Inflammatory macrophage treated with lipopolysaccharide for 1 hour (primary cell): ENCODE measurements at places on chromosomes 5 and 9.

DNA sequence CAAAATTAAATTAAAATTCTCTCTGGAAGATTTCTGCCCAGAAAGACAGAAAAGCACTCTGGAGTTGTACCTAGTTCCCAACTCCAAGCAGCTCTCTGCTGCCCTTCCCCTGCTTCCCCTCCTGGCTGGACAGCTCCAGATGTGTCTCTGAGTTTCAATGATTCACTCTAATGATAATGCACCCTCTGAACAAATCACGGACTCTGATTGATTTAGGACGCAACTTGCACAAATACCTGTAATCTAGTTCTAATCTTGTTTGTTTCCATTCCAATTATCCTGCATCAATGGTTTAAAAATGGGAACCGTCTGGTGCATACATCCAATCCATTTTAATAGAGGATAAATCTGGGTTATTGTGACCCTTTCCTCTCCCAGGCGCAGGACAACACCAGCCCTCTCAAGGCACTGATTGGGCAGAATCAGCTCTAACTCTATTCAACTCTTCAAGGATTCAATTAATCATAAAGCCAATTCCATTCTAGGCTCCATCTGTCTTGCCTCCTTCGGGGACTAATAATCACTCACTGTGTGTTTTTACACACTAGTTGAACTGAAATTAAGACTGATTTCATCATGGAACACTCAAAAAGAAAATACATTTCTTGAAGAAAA, 111.2 kb upstream of the LRRTM2 start:
- DNase-seq, result no peak

DNA sequence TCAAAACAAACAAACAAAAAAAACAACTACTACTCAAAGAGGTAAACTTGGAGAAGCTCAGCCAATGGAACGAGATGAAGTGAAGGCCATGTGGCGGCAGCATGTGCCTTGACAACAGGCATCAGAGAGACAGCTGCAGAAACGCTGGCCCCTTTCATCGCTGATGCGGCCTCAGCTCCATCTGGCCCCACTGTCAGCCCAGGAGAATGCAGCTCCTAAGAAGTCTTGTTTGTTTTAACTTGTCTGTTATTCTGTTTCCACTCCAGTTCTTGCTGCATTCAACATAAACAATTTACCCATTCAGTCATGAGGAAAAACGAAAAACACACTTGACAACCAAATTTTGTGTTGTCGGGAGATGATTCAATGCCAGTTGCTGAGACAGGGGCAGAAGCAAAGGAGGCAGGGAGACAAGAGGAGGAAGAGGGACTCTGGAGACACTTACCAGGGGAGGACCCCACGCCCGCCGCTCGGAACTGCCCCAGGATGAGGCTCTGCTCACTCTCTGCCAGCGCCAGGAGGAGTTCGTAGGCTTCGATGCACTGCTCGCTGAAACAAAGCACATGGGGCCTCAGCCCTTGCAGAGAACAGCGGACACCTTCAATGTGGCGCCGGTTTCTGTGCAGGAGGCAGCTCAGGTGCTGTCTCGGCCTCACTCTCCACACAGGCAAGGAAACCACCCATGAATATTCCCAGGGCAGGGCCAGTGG, 91.2 kb downstream of the DCP2 start:
- no peak for DNase-seq

- DNase-seq, result no peak
Measured at GRCh38 chr9:72899734-72900477, 52.9 kb downstream of the ALDH1A1 start.

- DNase-seq, result no peak
Measured at GRCh38 chr5:176608937-176609723, 826 bp downstream of the GPRIN1 start.

DNA sequence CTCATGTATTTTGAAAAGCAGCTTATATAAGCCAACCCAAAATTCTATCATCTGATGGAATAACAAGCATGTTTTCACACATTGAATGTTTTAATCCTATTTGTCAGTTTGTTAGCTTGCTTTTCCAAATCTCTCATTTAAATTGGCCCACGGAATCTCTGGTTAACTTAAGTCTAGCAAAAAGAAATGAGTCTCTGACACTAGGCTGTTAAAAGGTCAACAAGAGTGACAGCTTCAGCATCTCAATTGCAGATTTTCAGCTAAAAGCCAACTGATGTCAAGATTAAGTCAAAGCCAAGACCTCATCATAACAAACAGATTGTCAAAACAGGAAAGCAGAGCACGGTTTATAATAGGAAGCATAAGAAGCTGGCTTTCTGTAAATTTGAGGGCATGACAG, 49.4 kb upstream of the CDH9 start:
- no peak for DNase-seq

- no peak for DNase-seq
Measured at GRCh38 chr5:10559871-10560270, 4.0 kb upstream of the ANKRD33B start.

- DNase-seq, result no peak
Measured at GRCh38 chr5:4020400-4020799, 424.8 kb downstream of the IRX1 start.

DNA sequence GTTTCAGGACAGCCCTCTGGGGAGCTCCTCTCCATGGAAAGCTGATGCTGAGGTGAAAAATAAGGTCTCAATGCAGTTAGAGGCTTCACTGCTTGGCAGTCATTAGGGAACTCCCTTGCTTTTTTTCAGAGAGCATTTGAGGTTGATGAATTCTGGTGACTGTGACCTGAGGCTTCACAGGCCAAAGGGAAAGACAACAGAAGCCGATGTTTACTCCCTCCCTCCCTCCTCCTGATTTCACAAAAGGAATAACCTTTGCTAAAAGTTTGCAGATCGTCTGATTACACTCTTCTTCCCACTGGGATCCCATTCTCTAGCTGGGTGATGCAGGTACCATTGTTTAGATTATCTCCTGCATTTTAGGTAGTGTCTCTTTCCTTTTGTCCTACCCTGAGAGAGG, 329.4 kb downstream of the KIF4B start:
- no peak for DNase-seq

GRCh38 chr9:101495810-101496209, 37.8 kb upstream of the RNF20 start:
- no peak for DNase-seq

DNA sequence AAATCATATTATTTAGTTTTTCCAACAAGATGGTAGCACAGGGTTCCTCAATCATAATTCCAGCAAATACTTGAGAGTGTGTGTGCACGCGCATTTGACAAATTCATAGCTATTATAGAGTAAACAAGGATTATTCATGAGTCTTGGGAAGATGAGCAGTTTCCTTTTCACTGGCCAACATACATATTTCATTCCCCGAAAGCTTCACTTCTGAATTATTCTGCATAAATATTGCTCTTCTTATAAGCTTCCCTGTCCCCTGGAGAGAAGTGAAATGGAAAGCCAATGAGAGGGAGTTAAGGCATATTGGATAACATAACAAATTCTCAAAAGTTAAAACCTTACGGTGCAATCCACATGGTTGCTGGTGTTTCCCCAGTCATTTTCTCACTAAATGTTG, 386.4 kb upstream of the SEMA6A start:
- DNase-seq, result no peak

DNA sequence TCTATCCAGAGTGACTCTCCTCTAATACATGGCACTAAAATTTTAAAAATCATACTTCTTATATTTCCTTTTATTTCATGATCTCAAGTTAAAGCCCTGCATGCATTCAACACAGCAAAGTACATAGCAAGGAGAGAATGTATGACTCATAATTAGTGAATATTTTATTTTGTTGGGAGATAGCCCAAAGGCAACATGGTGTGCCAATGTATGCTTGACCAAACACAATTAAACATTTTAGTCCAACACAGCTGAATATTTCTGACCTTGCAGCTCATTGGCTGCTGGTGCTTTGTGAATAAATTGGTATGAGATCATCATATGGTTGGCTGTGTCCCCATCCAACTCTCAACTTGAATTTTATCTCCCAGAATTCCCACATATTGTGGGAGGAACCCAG, 103.5 kb downstream of the NPR3 start:
- DNase-seq, result no peak

GRCh38 chr5:126523818-126524510, 71.1 kb downstream of the ALDH7A1 start:
- no peak for DNase-seq

DNA sequence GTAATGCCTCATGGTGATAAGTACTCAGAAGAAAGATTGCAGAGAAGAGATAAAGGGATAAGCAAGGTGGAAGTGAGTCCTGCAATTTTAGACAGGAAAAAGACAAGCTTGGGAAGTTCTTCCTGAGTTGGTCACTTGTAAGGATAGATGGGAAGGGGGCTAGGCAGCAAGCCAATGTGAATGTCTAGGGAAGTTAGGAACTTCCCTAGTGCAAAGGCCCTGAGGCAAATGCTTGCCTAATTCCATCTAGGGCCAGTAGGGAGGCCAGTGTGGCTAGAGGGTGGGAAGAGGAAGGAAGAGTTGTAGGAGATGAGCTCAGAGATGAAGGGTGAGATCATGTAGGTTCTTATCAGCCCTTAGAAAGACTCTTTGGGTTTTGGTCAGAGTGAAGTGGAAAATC, 206.6 kb downstream of the MAT2B start:
- peak; percentile 7 for DNase-seq

- no peak for DNase-seq
Measured at GRCh38 chr5:90169078-90169477, 240.5 kb downstream of the CETN3 start.

GRCh38 chr9:18689921-18690320, 216.0 kb downstream of the ADAMTSL1 start:
- DNase-seq, result no peak

DNA sequence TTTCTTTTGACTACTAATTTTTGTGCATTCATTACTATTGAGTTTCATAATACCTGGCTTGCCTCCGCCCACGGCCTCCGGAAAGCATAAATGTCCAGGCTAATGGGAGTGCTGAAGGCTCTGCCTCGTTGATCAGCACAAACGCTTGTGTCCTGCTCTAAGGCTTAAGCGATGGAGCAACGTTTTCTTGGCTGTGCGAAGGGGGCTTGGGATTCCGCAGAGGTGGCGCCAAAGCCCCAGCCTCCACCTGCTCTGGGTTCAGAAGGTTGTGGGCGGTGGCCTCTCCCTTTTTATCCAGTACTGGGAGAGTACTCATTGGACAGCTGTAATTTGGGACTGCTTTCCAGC, 19.7 kb downstream of the ANXA2R start:
- no peak for DNase-seq

GRCh38 chr5:158832096-158832685, 267.5 kb downstream of the EBF1 start:
- no peak for DNase-seq

- DNase-seq, result no peak
Measured at GRCh38 chr9:36985769-36986467, 48.1 kb downstream of the PAX5 start.

GRCh38 chr9:93308158-93308602, 124.2 kb downstream of the WNK2 start:
- no peak for DNase-seq

DNA sequence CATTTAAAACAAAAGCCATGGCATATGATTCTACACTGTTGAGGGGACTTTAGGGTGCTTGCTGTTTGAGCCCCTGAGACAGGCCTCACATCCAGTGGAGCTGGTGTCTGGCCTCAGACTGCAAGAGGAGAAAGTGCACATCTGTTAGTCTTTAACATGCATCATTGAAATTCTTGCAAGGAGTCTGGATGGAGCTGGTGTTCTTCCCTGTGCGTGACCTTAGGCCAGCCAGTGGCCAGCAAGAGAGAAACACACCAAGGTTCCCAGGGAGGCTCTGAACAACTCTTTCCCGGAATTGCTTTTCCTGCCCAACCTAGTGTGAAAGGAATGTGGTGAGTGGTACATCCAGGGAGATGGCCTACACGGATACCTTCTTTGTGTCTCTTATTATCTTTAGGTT, 282.8 kb upstream of the TNC start:
- DNase-seq, result no peak

GRCh38 chr5:143145243-143146160, 258.0 kb downstream of the NR3C1 start:
- DNase-seq, result peak; percentile 88

DNA sequence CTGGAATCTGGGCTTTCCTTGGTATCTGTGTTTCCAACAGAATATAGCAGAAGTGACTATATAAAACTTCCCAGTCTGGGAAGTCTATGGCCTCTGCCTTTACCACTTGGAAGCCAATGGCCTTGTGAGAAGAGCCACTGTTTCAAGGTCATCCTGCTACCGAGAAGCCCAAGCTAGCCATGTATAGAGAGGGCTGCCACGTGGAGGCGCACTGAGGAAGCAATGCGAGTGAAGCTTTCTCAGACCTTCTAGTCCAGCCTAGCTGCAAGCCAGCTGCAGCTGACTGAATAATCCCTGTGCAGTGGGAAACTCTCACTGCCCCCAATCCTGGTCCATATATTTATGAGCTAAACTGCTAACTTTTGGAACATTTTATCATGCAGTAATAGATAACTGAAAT, 661.8 kb upstream of the RIOK2 start:
- no peak for DNase-seq
